Cerebellum (tissue), 4 donors: ENCODE measurements at places on chromosomes 2 and 18.

- no peak for DNase-seq
These were observed 679.7 kb upstream of the RAB6C start for GRCh38 chr2:129299756-129300155.

DNA sequence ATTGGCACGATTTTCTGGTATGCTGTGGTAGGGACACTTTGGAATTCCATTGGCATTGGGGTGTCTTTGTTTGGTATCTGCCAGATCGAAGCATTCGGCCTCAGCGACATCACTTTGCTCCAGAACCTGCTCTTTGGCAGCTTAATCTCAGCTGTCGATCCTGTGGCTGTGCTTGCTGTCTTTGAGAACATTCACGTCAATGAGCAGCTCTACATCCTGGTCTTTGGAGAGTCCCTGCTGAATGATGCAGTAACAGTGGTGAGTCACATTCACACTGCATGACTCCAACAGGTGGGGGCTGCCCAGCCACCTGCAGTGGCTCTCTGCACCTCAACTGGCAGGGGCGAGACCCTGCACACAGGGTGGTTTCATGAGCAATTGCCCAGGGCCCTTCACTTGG, 38.4 kb downstream of the SLC9A2 start:
- no peak for DNase-seq

DNA sequence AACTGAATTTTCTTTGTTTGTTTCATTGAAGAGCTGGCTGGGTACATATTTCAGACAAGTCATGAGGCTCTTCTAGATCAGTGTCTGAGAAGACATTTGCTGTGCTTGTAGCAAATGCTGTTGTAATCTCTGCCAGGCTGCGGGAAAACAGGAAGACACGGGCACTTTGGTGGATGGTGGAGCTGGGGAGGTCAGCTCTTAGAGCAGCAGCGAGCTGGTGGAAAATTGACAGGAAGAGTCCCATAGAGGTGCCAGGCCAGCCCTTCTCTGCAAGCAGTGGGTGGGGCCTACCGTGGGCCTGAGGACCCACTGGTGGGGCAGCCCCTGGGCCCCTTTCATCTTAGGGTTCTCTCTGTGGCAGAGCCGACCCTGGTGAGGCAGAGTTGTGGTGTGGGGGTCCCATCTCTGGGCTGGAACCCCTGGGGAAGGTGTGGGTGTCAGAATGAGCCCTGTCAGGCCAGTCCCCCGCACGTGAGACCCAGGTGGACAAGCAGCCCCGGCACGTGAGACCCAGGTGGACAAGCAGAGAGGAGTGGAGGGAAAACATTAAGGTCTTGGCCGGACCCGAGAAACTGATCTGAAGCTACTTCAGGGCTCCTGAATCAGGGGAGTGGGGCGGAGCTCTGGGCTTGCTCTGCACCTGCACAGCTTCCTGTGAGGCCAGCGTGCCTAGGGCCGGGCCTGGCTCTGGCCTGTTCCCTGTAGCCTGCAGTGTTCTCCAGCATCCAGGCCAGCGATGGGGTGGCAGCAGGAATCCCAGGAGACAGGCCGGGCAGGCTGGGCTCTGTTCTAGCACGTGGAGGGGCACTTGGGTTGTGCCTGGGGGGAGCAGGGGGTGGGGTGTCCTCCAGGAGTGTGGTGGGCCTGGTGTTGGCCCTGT, 273.5 kb upstream of the HDAC4 start:
- no peak for DNase-seq

DNA sequence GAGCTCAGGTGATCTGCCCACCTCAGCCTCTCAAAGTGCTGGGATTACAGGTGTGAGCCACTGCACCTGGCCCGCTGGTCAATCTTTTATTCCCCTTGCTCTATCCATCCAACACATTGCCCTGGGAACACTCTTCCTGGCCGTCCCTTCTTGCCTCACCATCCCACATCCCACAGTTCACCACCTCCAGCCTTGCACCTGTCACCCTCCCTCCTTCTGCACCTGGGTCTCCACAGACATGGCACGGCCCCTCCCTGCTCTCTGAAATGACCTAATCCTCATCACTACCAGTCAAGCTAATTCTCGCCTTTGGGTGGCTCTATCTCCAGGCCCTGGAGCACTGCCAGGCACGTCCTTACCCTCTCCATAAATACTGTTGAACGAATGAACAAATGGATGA, 116.9 kb upstream of the TEX51 start:
- no peak for DNase-seq

- no peak for DNase-seq
These were observed 376.2 kb downstream of the SETBP1 start for GRCh38 chr18:45056926-45057325.

DNA sequence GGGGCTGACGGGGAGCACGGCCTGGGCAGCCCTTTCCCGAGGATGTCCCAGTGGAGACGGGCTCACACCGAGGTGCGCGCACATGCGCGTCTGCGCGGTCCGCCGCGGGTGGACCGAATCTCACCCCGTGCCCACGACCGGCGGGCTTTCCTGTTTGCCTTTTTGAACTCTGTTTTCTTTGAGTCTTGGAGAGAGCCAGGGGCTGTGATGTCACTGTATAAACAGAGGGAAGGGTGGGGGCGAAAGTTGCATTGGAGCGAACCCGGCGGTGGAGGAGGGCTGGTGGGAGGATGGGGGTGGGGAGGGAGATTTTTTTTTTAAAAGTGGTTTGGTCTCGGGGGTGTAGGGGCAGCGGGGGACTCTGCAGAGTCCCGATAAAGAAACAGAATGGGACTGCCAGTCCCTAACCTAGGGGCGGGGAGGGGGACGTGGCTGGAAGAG, 141.2 kb upstream of the CTAGE1 start:
- no peak for DNase-seq

- DNase-seq: no peak
These were observed 34.5 kb downstream of the TMEM182 start for GRCh38 chr2:102796337-102796736.
